ENCODE measurements at places on chromosomes 12 and 14.

GRCh38 chr12:46887870-46888269, 62.1 kb upstream of the SLC38A4 start:
- no peak for DNase-seq

DNA sequence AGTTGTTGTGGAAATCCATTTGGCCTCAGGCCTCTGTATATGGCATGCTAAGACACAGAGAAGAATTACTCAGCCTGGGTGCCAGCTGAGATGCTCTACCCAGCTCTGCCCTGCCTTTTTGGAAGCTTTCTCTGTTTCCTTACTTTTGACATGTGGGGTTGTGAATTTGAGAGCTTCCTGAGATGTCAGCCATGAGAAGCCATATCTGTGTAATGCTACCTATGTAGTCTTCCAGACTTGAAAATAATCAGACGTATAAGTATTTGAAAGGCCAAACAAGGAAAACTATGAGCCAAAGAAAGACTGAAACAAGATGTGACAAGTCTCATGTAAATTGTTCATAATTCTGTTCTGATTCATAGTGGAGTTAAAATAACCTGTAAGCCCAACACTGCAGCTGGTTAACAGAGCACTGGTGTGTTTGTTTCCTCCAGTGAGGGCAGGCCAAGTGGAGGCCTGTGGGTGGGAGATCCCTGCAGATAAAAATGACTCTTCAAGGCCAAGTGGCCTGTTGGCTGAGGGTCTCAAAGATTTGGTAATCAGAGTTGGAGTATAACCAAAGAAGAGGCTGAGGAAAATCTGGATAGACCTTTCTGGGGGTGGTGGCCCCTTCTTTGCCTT, 94.0 kb downstream of the TMX1 start:
- DNase-seq = no peak

DNA sequence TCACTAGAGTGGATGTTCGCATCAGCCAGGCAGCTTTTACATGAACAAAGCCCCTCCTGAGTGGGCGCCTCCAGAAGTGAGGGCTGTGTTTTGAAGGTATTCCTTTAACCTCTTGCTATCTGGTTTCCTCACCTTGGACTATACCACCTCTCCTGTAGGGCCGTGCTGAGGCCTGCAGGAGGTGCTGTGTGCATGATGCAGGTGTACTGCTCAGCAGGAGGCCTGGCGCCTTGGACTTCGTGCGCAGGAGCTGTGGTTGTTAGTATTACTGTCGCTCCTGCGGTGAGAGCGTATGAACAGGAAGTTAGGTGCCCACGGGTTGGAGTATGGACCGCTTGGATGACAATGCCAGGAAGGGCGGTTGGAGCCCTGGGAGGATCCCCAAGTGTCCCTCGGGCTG, 130.7 kb downstream of the TSPAN9 start:
- no peak for DNase-seq

- no peak for DNase-seq
Measured at GRCh38 chr12:48966177-48966895, 5.2 kb downstream of the WNT10B start.

DNA sequence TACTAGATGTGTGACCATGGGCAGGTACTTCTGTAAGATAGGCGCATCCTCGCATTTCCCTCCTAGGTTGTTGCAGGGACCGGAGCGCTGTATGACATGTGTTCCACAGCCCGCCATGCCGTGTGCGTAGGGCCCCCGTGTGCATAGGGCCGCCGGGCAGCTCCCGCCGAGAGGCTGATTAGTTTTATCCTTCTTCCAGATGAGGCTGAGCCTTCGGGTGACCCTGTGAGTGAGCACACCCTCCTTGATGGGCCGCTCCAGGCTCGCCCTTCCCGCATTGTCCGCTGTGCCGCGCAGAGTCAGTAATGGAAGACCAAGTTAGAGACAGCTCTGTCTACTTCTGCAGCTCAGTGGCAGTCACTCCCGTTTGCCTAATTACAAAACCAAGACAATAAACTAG, 72.9 kb upstream of the DYNC1H1 start:
- no peak for DNase-seq

DNA sequence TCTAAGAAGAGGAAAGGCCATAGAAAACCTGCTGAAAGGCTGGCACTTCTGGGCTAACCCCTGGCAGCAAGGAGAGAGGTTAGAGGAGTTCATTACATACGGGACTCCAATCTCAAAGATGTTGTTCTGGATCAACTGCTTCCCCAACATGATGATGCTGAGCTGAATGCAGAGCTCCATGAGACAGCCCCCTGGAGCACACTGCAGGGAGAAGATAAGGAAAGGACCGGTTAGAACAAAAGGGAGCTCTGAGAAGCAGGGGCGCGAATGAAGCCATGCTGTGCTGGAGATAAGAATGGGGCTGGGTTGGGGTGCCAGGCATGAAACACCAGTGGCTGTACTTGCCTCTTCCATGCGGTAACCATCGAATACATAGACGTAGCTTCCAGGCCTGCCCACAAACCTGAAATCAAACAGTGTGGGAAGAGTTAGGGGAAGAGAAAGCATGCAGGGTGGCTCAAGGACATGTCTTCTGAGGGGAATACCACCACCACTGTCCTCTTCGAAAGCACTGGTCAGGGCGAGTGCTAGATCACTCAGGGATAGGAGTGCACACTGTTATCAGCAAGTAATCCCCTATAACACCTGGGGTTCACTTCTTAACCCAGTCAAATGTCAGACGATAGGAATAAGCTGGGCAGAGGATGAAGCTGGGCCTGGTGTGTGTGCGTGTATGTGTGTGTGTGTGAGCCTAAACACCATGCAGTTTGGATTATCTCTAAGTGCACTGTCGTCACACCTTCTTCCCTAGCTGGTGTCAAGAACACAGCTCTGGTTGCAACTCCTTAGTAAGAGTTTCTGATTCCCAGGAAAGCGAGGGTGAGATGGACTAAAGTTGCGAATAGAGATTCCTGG, 180.9 kb downstream of the NTF3 start:
- no peak for DNase-seq

DNA sequence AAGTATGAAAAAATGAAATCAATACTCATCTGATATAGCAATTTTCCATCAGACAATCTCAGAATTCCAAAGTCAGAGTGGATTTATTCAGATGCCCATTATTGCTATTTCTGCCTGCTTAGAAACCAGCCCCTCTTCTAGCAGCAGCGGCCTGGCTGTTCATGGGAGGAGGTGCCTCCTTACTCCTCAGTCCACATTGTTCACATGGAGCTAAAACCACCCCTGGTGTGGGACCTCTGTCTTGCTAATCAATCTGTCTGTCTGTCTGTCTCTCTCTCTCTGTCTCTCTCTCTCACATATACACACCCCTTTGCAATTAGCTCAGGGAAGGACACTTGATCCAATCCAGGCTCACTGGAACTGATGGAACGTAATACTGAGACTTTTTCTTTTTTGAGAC, 176.1 kb downstream of the APAF1 start:
- DNase-seq = no peak

- no peak for DNase-seq
Measured at GRCh38 chr12:904010-904414, 45.5 kb downstream of the RAD52 start.

DNA sequence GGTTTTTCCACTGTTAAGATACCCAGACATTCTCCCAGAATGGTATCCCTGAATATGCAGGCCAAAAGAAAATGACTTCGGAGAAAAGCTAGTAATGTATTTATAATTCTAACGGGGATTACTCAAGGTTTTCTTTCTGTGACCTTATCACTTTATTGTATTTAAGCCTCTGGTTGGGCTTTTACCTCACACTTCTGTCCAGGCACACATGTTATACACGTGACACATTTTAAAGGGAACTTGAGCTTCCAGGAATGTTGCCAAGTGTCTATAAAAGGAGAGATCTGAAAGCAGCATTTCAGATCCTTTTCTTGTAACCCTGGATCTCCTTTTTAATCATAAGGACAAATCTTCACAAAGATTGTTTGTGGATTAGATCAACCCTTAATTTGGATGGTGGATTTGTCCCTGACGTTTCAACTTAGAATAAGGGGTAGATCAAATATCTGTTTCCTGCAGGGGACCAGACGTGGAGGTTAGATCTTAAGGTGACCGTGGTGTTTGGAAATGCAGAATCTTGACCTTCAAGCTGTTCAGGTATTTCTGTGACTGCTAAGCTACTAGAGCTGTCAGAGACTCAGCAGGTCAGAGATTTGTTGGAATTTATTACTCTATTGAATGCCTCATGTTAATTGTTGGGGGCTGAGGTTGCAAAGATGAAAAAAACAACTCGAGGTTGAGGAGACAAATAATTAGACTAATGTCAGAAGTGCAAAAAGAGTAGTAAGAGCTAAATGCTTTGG, 1.5 kb downstream of the CIPC start:
- DNase-seq = no peak

DNA sequence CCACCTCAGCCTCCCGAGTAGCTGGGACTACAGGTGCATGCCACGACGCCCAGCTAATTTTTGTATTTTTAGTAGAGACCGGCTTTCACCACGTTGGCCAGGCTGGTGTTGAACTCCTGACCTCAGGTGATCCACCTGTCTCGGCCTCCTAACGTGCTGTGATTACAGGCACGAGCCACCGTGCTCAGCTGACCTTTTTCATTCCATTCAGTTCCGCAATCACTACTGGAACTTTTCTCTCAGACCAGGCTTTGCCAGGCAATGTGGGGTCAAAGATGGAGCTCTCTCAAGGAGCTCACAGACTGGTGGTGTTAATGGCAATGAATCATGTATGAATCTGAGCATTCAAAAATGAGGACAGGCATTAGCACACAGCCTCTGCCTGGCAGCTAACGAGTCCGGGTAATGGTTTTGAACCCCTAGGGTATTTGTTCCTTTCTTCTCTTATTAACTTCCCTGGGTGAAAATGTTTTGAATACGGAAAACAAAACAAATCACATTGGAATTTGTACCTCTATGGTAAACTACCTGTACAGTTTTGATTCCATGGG, 9.4 kb upstream of the TCHP start:
- no peak for DNase-seq

DNA sequence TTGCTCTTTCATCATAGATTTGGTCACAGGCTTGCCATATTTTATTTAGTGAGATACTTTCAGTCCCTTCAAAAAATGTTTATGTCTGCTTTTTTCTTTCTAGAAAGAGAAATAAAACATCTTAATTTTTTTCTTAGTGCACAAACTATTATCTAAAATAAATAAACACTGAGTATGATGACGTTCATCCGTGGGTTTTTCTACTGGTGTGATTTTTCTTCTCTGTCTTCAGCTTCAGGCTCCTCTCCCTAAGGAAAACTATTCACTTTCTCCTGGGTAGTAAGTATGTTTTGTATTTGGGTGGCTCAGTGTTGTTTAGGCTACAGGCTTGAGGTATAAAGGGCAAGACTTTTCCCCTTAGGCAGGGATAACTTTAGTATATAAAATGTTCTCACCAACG, 154.7 kb downstream of the DACT1 start:
- no peak for DNase-seq

- DNase-seq = no peak
Measured at GRCh38 chr12:55757701-55758100, 14.8 kb downstream of the GDF11 start.

DNA sequence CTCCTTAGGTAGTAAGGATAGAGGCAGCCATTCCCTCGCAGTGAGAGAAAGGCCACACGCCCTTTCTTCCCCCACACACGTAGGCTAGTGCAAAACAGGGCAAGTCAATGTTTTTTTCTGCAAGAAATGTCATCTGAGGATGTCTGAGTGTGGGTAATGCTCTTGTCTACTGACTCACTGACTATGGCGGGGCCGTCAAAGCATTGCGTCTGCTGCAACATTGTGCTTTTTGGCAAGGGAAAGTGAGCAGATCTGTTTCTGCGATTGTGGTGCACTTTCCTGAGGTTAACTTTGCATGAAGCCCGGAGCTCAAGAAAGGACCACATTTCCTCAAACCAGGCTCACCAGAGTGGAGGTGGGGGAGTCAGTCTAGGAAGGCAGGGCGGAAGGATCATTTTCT, 181.6 kb upstream of the GZMB start:
- no peak for DNase-seq

DNA sequence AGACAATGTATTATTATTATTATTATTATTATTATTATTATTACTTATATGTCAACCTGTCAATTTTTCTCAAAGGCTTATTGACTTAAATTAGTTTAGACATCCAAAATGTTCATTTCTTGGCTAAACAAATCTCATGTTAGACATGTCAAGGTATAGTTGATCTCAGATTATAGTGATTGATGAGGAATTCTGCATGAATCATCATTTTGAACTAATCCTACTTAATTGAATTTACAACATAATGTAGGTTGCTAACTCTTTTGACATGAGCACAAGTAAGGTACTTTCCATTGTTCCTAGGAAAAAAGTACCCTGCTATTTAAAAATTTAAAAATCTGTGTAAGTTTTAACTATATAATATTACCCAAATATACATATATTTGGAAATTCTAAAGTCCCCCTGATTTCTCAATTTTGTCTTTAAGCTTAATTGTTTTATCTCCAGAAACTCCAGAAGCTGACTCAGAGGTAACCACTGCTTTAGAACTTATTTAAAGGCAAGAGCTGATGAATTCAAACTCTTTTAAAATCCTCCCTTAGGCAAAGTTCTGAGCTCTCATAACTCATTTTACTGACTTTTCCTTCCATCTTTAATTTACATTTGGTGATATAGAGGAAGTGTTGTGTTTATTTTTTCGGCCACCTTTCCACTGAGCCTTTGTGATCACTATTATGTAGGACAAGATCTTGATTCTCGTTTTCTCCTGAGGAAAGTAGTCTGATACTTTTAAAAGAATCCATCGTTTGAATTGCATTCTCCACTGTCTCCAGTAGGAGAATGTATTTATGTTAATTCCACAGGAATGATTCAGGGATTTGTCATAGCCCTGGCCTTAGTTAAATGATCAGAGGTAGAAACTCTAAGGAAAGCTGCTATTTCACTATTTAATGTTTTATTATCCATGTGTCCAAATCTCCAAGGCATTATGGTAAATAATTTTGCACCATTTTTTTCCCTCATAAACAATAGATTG, 1304.5 kb downstream of the AACS start:
- DNase-seq = no peak

DNA sequence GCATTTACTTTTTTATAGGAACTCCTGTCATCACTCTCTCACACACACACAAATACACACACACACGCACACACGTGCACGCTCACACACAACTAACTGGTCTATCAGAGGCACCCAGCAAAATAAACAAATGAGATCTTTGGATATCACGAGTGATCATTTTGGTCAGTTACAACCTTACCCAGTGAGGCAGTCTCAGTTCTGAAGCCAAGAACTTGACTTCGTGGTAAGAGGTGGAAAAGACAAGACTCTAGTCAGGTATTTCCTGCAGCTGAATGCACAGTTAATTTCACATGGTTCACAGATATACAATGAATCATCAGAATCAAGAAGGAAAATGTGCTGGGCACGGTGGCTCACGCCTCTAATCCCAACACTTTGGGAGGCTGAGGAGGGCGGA, 39.4 kb downstream of the ATF7 start:
- no peak for DNase-seq

Data from activated T-cell treated with anti-CD3 and anti-CD28 coated beads for 1 hour (primary cell).